Gastroesophageal sphincter (tissue), 4 donors: ENCODE measurements at places on chromosomes 4 and X. TPM values are rescaled to one million over a fixed set of nuclear protein-coding genes. Genes with fewer than 3 reads are reported as not detected.

- H3K27ac ChIP-seq, result no peak overlapping the region
- no peak for ATAC-seq
- no peaks in the 10 kb centered on the region for H3K27me3 ChIP-seq
- no peak overlapping the region for H3K4me3 ChIP-seq
Observed at GRCh38 chrX:38770152-38770551, 31.1 kb upstream of the MID1IP1 start.

DNA sequence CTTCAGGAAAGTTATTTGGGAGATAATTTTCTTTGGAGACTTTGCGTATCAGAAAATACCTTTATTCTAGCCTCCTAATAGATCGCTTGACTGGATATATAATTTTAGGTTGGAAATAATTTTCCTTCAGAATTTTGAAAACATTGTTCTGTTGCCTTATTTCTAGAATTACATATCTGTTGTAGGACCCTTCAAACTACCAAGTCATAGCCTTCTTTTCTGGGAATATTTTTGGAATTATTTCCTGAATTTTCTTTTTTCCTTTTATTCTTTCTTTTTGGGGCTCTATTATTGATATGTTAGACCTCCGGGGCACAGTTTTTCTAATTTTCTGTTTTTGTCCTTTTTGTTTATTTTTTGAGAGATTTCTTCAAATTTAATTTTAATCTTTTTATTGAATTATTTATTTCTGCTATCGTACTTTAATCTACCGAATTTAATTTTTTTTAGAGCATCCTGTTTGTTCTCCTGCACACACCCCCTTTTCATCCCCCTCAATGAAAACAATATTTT, 100.5 kb downstream of the KDM6A start:
- H3K27me3 ChIP-seq, result no peaks in the 10 kb centered on the region
- ATAC-seq, result no peak
- no peak overlapping the region for H3K27ac ChIP-seq

- peaks cover 4% of the 10 kb centered on the region for H3K4me1 ChIP-seq
- H3K27ac ChIP-seq, result no peak overlapping the region
- H3K36me3 ChIP-seq, result no peaks in the 10 kb centered on the region
Observed at GRCh38 chr4:98620087-98620784, 38.2 kb downstream of the TSPAN5 start.

DNA sequence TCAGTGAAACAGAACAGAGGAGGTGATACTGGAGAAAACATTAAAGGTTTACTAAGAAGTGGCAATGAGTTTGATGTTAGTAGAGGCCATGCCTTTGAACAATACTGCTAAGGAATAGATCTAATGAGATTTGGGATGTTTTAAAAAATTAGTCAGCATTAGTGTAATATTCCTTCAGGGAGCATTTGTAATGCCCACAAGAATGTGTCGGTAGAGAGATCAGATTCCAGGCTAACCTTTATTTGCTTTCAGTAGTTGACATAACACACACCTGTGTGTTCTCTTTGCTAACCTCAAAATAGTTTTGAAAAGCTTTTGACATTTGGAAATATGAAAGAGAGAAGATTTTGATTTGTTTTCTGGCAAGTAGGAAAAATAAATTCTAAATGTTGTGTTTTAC, 328.8 kb downstream of the BMPR1B start:
- H3K4me1 ChIP-seq, result no peaks in the 10 kb centered on the region
- no peaks in the 10 kb centered on the region for H3K36me3 ChIP-seq
- H3K4me3 ChIP-seq, result no peak overlapping the region
- no peaks in the 10 kb centered on the region for H3K27me3 ChIP-seq

DNA sequence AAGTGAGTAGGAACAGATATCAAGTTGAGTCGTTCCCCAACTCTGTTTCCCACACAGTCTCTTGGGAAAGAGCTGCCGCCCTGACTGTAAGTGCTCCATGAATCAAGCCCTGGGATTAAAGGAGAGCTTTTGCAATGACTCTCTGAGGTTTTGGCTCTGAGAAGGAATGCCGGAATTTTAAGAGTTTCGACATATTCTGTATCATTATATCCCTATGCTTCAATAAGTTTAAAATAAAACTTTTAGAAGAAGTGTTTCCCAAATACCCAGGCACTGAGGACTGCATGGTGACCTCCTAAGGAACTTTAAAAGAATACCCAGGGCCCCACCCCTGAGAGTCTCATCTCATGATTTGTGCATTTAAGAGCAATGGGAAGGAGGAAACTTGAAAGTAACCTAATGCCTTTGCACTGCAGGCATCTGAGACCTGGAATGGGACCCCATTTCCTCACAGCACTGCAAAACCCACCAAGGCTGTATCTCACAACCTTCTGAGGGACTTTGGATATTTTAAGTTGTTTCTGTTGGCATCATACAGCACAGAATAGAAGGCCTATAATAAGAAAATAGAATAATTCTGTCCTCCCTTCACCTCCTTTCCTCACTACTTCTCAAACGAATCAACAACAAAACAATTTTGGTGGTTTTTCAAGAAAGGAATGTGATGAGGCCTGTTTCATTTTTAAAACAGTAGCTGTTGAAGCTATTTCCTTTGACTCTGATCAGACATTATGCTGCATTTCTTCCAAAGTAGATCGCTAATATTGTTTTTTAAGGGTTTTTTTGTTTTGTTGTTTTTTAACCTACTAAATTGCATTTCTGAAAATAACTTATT, 121.2 kb downstream of the GASK1B start:
- peak; percentile 86 for ATAC-seq
- no peaks in the 10 kb centered on the region for H3K4me1 ChIP-seq
- H3K27ac ChIP-seq, result no peak overlapping the region
- H3K36me3 ChIP-seq, result no peaks in the 10 kb centered on the region

DNA sequence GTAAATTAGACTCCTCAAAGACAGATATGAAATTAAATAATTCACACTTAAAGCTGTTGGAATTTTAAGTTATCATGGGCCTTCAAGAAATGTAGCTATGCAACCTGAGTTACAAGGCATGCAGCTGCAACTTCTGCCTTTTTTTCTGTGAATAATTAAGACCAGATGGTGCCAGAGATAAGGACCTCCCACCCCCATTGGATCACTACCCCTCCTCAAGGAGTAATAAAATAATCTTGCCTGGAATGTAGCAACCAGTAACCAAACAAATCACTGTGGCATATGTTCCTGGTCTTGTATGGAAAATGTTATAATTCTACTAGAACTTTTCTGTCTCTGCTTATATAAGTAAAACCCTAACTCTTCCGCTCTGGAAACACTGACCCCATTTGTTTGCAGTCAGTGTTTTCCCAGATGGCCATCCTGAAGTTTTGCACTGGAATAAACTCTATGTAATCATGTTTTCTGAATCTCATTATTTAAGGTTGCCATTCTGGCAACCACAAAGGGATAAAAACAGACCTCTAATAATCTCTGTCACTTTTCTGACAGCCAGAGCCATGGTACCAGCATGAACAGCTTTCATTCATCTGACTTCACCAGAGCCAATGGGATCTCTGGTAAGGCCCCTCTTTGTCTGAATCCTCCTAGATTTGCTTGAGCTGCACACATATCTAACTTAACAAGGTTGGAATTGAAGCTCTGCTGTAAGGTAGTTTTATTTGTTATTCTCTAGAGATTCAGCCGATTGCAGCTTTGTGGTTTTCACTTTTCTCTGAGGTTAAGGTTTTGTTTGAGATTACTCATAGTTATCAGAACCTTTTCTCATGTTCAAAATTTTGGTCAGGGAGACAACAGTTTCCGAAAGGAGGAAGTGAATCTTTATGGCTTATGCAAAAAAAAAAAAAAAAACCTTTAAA, 274.6 kb downstream of the NAF1 start:
- H3K27me3 ChIP-seq, result no peaks in the 10 kb centered on the region
- no peaks in the 10 kb centered on the region for H3K4me1 ChIP-seq
- ATAC-seq, result no peak

DNA sequence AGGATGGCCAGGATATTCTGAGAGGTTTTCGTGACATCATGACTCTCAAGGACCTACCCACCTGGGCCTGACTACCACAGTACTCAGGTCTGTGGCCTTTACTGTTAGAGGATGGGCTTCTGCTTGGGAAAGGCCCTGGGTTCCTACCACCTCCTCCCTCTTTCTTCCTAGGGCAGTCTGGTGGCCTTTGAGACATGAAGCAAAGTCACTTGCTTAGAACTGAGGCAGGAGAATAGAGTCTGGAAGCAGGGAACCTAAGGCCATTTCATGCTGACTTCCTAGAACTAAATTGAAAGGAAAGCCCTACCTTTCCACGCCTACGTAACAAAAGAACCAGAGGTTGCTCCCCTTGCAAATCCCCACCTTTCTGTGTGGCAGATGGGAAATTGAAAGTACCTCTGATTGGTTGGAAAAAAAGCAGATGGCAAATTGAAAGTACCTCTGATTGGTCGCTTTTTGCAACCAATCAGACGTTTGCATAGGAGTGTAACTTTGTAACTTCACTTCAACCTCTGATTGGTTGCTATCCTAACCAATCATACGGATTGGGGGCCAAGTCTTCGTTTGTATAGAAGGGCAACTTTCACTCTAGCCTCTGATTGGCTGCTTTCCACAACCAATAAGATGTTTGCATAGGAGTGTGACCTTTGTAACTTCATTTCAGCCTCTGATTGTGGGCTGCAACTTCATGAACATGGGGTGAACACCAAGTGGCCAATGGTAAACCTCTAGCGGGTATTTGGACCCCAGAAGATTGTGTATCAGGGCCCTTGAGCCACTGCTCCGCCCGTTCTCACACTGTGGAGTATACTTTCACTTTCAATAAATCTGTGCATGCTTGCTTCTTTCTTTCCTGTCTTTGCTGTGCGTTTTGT, 9.9 kb upstream of the AKAP14 start:
- H3K27me3 ChIP-seq, result no peaks in the 10 kb centered on the region
- no peaks in the 10 kb centered on the region for H3K4me1 ChIP-seq
- no peak overlapping the region for H3K27ac ChIP-seq
- no peak for ATAC-seq
- no peak overlapping the region for H3K4me3 ChIP-seq

DNA sequence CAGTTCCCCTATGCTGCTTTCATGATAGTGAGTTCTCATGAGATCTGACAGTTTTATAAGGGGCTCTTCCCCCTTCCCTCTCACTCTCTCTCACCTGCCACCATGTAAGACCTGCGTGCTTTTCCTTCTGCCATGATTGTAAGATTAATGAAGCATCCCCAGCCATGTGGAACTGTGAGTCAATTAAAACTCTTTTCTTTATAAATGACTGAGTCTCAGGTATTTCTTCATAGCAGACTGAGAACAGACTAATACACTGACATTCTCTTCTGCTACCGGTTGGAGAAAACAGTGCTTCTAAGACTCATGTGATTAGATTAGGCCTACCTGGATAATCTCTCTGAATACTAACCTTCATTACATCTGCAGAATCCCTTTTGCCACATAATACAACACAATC, 45.4 kb upstream of the TRPC5OS start:
- no peak overlapping the region for H3K4me3 ChIP-seq
- no peaks in the 10 kb centered on the region for H3K4me1 ChIP-seq
- no peak for ATAC-seq
- H3K36me3 ChIP-seq, result no peaks in the 10 kb centered on the region
- H3K27ac ChIP-seq, result no peak overlapping the region

DNA sequence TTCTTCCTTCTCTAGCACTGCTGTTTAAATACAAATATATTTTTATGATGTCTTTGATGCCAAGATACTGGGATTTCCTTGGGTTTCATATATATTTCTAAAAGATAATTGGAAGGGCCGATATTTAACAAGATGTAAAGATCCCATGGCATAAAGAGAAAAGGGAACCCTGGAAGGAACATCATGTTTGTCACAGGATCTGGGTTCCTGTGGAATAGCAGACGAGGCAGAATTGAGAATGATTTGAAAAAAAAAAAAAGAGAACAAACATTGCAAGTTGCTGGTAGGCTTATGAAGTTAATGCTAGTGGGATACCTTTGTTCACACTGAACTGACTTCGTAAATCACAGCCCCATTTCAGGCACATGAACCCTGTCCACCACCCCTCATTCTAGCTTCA, 33.6 kb downstream of the RASSF6 start:
- no peak for ATAC-seq
- H3K4me1 ChIP-seq, result peaks cover 14% of the 10 kb centered on the region
- H3K36me3 ChIP-seq, result no peaks in the 10 kb centered on the region
- H3K27me3 ChIP-seq, result no peaks in the 10 kb centered on the region

GRCh38 chr4:72119946-72120345, 88.1 kb downstream of the NPFFR2 start:
- no peaks in the 10 kb centered on the region for H3K36me3 ChIP-seq
- H3K4me3 ChIP-seq, result no peak overlapping the region
- H3K27me3 ChIP-seq, result peaks cover 11% of the 10 kb centered on the region
- H3K4me1 ChIP-seq, result no peaks in the 10 kb centered on the region

The PAK3 gene
- total RNA-seq, result 2.3 TPM

The RNF113A gene
- total RNA-seq, result 14.1 TPM
